Suppressor macrophage treated with lipopolysaccharide for 4 hours (primary cell): ENCODE measurements at places on chromosomes 12 and 14.

GRCh38 chr12:75705749-75706711 lies 194.6 kb upstream of the KRR1 start:
- no peak for DNase-seq

- no peak for DNase-seq
Measured at GRCh38 chr12:117790198-117790597, 178.6 kb downstream of the KSR2 start.

- DNase-seq = no peak
Measured at GRCh38 chr14:93319958-93320357, 12.9 kb downstream of the BTBD7 start.

- DNase-seq = peak; percentile 49
Measured at GRCh38 chr14:35201066-35201465, 78.7 kb downstream of the PRORP start.

DNA sequence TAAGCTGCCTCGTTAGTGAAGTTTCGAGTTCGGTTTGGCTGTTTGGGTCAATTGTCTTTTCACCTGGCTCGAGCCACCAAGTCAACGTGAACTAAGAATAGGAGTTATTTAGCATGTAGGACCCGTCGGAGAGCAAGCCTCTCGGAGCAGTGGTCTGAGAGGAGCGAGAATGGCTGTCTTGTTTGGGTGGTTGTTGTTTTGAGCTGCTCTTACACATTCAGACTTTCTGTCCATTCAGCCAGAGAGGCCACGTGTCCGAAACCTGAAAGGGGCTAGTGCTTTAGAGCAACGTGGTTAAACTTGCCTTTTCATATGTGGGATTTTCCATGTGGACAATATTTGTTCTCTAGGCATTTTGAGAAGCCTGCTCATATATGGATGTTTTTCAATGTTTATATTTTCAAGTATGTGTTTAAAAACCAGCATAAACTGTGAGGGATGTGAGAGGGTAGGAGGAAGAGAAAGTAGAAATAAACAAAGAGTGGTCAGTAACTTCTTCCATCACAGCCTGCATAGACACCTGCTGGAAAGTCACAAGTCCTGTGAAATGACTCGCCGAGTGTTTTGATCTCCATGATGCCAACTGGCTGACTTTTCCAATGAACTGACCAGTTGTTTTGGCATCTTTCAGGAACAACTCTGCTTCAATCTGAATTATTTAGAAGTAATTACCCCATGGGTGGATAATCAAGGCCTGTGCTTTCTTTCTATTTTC lies 221.0 kb downstream of the ASCL1 start:
- DNase-seq = no peak

DNA sequence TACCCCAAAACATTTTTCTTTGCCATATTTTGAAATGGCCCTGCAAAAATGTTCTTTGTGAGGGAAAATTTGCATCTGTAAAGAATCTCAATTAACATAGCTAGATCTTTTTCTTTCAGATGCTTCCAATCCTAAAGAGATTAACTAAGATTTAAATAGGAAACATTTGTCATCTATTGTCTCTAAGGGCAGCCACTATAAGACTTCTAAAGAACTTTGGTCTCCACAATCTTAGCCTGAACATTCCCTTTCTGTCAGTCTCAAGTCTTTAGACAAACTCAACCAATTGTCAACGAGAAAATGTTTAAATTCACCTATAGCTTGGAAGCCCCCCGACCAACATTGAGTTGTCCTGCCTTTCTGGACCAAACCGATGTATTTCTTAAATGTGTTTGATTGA lies 71.1 kb upstream of the RASSF8 start:
- no peak for DNase-seq

DNA sequence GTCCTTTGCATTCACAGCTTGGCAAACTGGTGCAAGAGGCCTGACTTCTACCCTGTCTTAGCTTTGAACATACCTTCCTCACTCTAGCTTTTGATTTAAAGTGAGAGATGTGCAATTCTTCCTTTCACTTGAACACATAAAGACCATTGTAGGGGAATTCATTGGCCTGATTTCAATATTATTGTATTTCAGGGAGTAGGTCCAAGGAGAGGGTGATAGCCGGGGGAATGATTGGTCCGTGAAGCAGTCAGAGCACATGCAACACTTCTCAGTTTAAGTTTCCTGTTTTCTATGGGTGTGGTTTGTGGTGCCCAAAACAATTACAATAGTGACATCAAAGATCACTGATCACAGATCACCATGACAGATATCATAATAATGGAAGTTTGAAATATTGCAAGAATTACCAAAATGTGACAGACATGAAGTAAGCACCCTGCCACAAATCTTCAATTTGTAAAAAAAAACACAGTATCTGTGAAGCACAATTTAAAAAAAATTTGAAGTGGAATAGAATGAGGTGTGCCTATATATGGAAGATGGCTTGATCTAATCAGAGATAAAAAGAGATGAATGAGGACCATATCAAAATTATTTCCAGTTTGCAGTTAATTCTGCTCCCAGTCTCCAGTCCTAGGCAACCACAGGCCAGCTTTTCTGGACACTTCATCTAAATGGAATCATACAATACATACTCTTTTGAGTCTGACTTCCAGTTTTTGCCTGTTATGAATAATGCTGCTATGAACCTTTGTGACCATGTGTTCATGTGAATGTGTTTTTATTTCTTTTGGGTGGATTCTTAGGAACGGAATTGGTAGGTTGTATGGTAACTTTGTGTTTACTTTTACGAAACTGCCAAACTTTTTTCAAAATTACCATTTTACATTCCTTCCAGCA lies 23.2 kb downstream of the BORCS5 start:
- DNase-seq = peak; percentile 62

GRCh38 chr14:33767586-33768457 lies 183.1 kb downstream of the EGLN3 start:
- DNase-seq = no peak

- no peak for DNase-seq
Measured at GRCh38 chr12:4626543-4626942, 22.3 kb downstream of the AKAP3 start.

- no peak for DNase-seq
Measured at GRCh38 chr12:50960130-50960529, 7.8 kb downstream of the HIGD1C start.

- DNase-seq = no peak
Measured at GRCh38 chr12:48191096-48191495, 7.7 kb downstream of the CCDC184 start.
